Right hindlimb (tissue), 1 donor: ENCODE measurements at places on chromosomes 16 and 17.

DNA sequence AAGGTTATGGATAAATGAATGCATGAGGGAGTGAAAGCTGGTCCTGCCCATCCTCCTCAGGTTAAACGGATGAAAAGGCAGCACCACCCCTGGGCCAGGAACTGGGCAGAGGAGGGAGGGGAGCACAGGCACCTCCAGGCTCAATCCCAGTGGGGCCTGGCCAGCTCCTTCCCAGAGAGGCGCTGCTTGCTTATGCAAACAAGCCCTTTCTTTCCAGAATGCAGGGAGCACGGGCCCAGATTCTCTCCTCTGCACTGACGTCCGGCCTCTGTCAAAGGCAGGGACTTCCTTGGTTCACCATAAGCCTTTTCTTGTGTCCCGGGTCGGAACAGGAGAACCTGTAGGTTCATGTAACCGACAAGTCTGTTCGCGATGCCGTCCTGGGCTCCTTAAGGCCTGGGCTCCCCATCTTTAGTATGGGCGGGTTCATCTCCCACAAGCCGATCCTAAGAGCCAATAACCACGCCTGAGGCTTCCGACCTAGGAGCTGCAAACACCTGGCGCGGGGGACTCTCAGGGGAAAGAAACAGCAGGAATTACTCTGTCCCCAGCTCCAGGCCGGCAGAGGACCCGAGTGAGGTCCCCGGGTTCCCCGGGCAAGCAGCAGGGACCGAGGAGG lies 16.3 kb downstream of the ENPP7 start:
- no peak for DNase-seq

DNA sequence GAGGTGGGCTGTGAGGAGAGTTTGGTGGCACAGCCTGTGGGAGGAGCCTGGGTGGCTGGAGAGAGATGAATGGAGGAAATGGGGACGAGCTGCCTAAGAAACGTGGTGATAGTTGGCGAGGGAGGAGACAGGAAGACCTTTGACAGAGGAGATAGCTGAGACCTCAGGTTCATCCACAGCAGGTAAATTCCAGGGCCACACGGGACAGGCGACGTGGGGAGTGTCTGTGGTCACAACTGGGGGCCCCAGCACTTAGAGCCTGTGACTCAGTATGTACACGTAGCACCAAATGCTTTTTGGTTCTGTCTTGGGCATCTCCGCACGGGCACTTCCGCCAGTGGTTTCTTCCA lies 7.7 kb downstream of the MINK1 start:
- DNase-seq, result no peak

DNA sequence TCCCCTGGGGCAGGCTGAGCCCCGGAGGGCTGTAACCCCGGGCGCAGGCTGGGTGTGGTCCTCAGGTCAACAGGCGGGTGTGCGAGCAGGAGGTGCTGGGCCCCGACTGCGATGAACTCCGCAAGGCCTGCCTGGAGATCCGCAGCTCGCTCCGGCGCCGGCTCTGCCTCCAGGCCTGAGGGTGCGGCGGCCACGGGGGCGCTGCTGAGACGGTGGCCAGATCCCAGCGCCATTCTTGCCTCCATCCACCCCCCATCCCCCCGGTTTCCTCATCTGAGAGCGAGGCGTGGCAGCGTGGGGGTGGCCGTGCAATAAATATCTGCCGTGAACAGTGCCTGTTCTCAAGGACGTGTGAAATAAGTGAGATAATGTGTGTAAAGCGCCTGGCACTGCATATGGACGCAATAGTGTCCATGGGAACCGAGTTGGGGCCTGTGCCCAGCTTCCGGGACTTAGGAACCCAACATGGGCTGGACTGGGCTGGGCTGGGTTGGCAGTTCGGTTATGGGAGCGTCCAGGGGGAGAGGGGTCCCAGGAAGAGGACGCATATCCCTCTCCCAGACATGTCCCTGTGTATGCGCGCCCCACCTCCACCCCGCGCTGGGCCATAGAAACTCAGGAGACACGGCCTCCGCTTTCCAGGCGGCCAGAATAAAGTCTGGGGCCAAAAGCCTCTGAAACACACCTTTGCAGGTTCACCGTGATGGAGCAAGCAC lies 15.0 kb downstream of the ZNF213 start:
- DNase-seq, result peak; percentile 78

- DNase-seq, result no peak
Observed at GRCh38 chr17:45319239-45319703, 2.5 kb upstream of the MAP3K14 start.

DNA sequence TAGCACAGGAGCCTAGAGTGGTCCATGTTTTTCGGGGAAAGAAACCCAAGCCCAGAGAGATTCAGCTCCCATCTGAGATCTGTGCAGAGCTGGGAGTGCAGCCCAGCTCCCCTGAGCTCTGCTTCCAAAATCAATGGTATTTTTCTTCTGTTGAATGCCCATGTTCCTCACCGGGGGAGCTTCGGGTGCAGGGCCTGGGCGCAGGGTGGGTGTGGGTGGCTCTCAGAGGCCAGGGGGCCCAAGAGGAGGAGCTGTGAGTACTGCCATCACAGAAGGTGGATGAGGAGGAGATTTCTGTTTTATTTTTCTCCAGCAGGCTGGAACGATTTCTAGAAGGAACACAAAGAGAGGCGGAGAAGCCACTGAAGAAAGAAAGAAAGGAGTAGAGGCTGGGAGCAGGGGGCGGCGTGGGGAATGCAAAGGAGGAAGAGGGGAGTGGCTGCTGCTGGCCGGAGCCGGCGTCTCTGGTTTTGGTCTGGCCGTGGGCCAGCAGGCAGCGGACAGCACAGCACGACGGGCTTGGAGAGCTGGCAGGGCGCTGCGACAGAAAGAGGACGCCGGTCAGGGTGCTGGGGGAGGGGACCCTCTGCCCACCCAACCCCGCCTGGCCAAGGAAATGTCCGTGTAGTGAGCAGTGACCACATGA lies 76.2 kb upstream of the KSR1 start:
- peak; percentile 79 for DNase-seq

GRCh38 chr17:16483021-16483645 lies 8.9 kb downstream of the LRRC75A start:
- peak; percentile 16 for DNase-seq

- no peak for DNase-seq
Observed at GRCh38 chr17:3433741-3434140, at the start of gene OR1E2. Gene OR1E2 (minus strand): TSS chr17:3433841. CDS start chr17:3433841, 0 bp downstream.

- DNase-seq, result no peak
Observed at GRCh38 chr17:22090263-22090935, 398.1 kb downstream of the KCNJ18 start.

DNA sequence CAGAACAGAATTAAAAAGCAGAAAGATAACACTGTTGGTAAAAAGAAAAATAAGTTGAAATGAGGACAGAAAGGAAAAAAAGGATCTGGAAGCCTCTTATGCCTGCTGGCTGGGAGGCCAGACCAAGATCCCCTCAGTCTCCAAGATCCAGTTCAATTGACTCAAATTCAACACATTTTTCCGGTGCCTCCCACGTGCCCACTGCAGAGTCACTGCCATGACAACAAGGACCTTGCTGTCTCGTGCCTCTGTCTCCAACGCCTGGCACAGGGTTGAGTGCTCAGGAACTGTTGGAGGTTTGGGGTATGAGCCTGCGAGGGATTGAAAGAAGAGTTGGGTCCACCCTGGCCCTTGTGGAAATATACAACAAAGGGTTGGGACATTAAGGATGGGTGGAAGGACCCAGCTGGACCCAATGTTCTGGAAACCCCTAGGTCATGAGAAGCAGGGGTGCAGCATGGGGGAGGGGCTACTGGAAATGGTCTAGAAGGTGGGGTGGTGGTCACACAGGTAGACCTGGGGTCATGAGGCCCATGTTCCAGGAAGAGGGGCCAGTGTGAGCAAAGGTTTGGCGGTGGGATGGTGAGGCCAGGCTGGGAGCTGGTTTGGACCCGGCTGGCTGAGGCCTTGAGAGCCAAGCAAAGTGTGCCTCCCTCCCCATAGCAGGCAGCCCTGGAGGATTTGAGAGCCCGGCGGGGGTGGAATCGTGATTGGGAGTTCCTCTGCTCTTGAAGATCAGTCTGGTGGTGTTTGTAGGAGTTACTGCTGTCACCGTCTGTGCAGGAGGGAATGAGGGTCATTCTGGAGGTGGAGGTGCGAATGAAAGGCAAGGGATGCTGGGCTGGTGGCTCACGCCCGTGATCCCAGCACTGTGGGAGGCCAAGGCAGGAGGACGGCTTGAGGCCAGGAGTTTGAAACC lies 1.3 kb downstream of the IL34 start:
- no peak for DNase-seq

DNA sequence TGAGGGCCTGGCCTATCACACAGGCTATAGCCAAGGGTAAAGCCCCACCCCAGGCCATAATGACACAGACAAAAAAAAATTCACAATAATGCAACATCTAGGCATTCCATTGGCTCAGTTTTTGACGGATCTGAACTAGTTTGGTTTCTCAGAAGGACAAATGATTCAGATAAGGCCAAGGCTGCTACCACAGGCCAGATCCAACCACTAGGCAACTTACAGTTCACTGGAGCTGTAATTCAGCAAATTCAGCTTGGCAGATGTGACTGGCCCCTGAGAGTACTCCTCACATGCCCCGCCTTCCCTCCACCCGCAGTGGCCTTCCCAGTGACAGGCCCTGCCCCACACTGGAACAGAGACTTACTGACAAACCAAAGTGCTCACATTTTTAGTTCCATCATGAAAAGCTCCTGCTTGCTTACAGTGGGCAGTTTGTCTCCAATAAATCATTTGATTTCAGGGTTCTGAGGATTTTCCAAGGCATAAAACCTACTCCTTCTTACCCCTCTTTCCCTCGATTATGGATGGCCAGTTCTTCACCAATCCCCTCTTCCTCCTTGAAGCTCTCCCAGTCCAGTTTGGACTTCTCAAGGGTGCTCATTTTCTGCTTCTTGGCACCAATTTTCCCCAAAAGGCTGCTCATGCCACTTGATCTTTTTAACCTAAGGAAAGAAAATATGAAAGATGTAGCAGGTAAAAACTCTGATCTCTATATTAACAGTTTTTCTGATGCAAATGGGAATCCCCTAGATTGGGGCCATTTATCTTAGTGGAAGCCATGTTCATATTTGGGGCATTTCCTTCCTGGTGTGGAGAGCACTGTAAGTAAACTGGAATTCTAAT lies 53.3 kb upstream of the BCAR1 start:
- DNase-seq, result peak; percentile 47

DNA sequence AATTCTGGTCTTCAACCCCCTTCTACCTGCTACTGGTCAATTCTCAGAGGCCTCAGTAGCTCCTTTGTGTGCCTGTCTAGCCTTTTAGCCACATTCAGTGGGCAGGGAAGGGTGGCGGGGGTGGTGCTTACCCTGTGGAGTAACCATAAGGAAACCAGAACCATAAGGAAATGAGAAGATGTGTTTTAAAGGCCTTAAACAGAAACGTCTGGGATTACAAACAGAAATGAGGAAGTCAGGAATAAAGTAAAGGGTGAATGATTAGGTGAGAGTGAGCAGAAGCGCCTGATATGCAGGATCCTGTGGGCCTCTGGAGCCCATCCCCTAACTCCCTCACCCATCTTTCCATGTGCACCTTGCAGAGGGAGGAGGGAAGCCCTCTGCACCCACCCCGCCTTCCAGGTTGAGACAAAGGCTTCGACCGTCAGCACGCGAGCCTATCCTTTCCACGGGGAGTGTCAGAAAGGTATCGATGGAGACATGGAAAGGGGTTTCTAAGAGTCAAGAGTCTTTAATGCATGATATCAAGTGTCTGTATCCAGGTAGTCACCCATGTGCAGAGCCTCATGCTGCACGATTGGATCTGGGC lies 20.4 kb downstream of the KIAA0513 start:
- no peak for DNase-seq

DNA sequence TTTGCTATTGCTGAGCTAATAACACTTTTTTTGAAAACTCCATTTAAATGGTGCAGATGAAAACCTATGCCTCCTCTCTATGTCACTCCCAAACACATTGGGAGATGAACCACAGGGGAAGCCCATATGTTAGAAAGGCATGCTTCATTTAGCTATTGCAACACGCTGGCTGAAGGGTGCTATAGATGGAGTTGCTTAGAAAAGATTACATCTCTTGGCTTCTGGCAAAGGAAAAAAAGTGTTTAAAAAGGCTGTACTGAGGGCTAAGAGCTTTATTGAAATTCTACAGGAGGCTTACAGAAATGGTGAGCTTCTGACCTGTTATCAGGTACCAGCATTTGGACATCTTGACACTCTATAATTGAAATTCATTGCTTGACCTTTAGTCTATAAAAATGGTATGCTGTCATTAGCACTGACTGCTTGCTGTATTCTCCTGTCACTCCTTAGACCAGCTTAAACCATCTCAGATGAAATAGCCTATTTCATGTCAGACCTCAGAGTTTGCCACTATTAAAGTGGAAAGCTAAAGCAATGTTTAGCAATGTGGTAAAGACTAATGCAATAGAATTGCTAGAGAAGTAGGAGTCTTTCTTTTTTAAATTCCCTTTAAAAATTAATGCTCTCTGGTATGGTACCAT lies 503.9 kb downstream of the CDH11 start:
- no peak for DNase-seq

GRCh38 chr16:82082543-82083244 lies 47.6 kb downstream of the HSD17B2 start:
- no peak for DNase-seq
